ENCODE measurements at places on chromosomes 11 and 22.

DNA sequence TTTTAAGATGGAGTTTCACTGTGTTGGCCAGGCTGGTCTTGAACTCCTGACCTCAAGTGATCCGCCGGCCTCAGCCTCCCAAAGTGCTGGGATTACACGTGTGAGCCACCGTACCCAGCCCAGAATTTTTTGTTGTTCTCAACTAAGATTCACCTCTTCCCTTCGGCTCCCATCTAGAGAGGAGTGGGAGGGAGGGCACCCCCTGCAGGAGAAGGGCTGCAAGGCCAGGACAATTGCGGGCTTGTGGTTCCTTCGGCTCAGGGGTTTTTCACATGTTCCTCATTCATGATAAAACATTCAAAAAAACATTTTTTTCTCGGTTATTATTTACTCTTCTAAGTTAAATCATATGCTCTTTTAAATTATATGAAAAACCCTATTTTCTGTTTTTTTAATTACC lies 201.1 kb upstream of the LRRC4C start:
- DNase-seq, result no peak

DNA sequence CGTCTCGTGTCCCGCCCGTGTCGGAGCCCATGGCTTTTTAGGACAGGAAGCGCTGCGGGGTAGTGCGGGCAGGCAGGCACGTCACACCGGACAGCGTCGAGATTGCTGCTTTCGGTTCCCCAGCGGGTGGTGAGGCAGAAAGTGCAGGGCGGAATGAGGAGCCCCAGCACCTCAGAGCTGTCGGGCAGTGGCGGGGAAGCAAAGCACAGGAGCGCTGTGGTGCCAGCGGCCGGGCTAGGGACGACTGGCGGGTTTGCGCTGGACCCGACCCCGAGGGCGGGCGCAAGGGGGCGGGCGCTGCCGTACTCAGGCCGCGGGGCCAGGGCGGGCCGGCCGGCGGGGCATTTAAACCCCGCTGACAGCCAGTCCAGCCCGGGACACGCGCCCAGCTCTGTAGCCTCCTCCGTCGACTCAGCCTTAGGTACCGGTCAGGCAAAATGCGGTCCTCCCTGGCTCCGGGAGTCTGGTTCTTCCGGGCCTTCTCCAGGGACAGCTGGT lies at the start of gene SLC37A2:
SLC37A2 (plus strand) TSS at position 375 of the 498 bp plus-strand sequence; CDS start at position 438, 63 bp downstream.
- DNase-seq, result peak; percentile 56

DNA sequence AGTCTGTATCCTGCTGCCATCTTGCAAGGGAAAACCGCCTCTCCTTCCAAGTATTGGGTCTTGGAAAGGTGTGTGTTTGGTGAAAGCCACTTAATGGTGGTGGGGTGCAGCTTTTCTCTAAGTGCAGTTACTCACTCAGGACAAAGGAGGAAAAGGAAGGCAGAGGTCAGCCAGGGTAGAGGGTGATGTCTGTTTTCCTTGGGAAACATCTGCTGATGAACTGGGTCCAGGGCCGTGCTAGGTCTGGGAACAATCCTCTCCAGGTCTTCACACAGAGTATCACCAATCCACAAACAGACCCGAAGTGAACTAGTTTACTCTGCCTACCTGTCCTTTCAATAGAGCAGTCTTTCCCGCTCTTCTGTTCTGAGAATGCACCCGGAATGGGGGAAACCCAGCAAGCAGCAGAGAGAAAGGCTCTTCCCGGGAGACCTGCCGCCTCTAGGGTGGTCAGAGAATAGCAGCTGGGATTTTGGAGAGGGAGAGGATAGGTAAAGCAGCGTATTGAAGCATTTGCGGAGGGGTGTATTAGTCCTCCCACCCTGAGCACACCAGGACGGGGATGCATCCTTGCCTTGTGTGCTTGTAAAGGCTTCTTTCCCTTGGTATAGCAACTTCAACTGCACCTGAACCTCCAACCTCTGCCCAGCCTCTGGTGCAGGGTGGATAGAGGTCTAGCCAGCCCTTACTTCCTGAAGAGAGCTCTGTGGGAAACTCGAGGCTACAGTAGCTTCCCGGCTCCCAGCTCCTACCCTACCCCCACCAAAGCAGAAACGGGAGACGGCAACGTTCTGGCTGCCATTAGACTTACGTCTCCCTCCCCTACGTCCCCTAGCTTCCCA lies 20.7 kb downstream of the LHFPL7 start:
- no peak for DNase-seq

- no peak for DNase-seq
These were observed at the start of gene UPK3A for GRCh38 chr22:45284705-45285262. Gene UPK3A, plus strand, starts transcription at chr22:45284949. Its CDS starts 65 bp downstream, at chr22:45285014.

GRCh38 chr11:37496201-37496600 lies 898.2 kb upstream of the RAG2 start:
- no peak for DNase-seq

DNA sequence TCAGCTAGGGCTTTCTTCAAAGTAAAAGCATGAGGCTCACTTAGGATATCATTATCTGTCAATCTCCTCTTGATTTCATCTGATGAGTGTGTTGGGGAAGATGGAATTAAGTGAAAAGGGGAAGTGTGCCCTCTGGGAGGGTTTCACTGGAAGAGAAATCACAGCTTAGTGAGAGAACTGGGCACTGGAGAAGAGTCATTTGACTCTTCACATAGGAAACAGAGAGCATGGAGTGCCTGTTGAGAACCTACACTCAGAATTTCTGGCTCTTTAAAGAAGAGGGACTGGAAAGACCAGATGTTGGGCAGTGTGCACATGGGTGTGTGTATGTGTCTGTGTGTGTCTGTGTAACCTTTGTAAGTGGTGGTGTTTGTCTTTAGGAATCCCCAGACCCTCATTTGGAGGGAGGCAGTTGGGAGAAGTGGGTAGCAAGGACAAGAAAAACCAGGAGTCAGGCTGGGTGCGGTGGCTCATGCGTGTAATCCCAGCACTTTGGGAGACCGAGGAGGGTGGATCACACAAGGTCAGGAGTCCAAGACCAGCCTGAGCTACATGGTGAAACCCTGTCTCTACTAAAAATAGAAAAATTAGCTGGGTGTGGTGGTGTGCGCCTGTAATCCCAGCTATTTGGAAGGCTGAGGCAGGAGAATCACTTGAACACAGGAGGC lies 10.0 kb downstream of the STX3 start:
- no peak for DNase-seq

- no peak for DNase-seq
These were observed 75.4 kb upstream of the ARHGAP20 start for GRCh38 chr11:110787680-110788079.

- DNase-seq, result no peak
These were observed 10.3 kb downstream of the PRDM11 start for GRCh38 chr11:45156741-45157140.

DNA sequence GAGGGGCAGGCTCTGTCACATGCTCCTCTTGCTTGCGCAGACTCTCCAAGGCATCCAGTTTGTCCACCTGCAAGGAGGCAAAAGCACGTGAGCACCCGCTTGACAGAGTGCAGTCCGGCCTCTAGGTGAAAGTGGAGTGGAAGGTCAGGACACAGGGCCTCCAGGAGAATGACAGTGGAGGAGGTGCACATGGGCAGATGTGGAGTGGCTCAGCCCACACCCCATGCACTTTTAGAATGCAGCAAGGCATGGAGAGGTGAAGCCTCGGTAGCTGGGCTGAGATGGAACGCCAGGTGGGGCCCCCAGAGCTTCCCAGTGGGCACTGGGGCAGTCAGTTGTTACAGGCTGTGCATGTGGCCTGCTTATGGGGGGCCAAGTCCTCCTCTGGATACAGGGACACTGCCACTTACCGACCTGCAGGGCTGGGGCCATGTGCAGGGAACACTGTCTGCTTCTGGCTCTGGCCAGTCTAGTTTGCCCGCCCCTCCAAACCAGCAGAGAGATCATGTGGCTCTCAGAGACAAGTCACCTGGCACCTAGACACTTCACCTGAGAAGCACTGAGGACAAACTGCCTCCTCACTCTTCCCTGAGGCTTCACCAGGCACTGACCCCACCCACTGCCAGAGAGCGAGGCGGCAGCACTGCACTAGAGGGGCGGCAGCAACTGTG lies 2.3 kb upstream of the SLC25A1 start:
- DNase-seq, result no peak

- peak; percentile 97 for DNase-seq
These were observed 29.1 kb downstream of the MAP6 start for GRCh38 chr11:75639762-75640181.

GRCh38 chr11:69718147-69718546 lies 14.3 kb upstream of the FGF19 start:
- DNase-seq, result peak; percentile 75

DNA sequence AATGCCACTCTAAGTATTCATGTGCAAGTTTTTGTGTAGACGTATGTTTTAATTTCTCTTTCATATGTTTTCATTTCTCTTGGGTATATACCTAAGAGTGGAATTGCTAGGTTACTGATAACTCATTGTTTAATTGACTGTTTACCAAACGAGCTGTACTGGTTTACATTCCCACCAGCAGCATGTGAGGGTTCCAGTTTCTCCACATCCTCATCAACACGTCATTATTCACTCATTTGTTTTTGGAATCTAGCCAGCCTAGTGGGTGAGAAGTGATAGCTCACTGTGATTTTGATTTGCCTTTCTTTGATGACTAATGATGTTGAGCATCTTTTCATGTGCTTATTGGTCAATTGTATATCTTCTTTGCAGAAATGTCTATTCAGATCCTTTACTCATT lies 4.0 kb downstream of the ANKRD13D start:
- no peak for DNase-seq

- DNase-seq, result no peak
These were observed 55.2 kb upstream of the WNT7B start for GRCh38 chr22:46031965-46032851.

DNA sequence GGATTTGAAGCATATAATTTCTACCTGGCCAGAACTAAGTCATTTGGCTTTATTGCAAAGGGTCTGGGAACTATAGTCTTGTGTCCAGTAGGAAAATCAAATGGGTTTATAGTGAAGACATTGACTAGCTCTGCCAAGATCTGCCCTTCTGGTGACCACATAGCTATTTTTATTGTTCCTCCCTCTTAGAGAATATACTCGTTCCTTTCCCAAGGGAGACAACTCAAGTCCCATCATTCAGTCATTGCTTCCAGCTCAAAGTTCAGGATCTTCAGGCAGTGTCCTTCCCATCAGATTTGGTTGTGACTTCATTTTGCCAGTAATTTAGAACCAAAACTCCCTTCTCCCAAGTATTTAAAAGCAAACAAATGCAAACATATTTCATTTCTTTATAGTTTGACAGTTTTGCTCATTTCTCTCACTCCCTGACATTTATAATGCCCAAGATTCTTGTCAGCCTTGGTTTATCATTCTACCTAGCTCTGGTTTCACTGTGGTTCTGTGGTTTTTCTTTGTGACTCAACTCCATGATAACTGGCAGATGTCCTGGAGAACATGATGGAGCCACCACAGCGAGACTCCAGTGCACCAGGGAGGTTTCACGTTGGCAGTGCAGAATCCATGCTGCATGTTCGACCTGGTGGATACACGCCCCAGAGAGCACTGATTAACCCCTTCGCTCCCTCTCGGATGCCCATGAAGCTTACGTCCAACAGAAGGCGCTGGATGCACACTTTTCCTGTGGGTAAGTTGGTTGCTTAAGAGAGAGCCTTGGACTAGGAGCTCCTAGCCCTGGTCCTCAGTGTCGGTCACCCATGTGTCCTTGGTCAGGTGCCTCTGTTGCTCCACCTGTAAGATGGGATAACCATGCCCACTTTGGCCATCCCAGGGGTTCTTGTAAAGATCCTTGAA lies 64.9 kb downstream of the DEPDC5 start:
- no peak for DNase-seq

DNA sequence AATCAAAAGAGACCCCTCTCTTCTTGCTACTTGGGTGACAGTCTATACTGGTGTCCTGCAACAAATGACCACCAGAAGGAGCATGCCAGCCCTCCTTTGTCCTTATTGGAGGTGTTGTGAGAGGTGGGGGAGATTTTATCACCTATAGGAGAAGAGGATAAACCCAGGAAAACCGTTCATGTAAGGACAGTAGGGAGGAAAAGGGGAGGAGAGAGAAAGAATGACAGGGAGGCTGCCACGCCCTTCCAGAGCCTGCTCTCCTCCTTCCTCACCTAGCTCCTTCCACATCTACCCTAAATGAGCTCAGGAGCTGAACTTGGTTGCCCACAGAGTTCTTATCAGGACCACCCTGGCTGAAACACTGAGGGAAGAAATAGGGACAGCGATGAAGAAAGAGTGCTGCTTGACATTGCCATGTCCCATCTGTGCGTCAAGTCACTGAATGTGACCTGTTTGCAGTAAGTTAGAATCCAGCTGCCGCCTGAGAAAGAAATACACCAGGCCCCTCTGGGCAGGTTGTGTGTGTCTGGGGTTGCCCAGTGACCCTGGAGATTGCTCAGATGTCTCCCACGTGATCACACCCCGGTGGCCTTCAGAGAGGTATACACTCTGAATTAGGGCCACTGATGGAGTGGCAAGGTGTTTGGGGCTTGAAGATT lies 40.4 kb upstream of the ETS1 start:
- no peak for DNase-seq

- peak; percentile 17 for DNase-seq
These were observed 48.2 kb downstream of the MORC2 start for GRCh38 chr22:30920407-30920806.

DNA sequence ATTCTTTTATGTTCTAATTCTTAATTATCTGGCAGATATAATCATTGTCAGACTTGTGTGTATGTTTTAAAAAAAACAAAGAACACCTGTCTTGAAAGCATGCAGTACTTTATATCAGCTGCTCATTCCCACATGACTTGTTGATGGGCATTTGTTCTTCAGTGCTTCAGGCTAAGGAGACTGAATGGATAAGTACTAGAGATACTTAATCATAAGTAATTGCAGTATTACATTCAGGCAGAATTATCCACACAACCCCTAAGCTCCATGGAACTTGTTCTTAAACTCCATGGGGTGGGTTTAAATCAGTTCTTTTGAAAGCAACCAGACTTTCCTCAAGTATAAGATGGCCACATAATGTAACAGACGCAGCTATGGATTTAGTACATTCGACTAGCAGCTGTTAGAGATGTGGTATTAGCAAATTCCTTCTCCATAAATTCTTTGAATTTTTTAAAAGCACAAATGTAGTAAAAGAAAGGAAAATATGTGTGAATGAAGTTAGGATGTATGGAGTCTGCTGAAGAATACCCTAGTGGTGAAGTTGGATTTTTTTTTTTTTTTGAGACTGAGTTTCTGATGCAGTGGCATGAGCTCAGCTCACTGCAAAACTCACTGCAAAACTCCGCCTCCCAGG lies 3.0 kb downstream of the JAM3 start:
- peak; percentile 71 for DNase-seq

- DNase-seq, result no peak
These were observed 9.7 kb downstream of the CHRM1 start for GRCh38 chr11:62911137-62912130.

DNA sequence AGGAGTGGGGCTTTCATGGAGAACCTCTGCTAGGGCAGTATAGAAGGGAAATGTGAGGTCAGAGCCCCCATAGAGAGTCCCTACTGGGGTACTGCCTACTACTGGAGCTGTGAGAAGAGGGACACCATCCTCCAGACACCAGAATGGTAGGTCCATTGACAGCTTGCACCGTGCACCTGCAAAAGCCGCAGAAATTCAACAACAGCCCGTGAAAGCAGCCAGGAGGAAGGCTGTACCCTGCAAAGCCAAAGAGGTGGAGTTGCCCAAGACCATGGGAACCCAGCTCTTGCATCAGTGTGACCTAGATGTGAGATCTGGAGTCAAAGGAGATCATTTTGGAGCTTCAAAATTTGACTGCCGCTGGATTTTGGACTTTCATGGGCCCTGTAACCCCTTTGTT lies 245.6 kb downstream of the TENM4 start:
- DNase-seq, result no peak
